ENCODE measurements at places on chromosomes 5 and 9.

- DNase-seq = no peak
Measured at GRCh38 chr5:53291528-53291927, 182.0 kb upstream of the MOCS2 start.

DNA sequence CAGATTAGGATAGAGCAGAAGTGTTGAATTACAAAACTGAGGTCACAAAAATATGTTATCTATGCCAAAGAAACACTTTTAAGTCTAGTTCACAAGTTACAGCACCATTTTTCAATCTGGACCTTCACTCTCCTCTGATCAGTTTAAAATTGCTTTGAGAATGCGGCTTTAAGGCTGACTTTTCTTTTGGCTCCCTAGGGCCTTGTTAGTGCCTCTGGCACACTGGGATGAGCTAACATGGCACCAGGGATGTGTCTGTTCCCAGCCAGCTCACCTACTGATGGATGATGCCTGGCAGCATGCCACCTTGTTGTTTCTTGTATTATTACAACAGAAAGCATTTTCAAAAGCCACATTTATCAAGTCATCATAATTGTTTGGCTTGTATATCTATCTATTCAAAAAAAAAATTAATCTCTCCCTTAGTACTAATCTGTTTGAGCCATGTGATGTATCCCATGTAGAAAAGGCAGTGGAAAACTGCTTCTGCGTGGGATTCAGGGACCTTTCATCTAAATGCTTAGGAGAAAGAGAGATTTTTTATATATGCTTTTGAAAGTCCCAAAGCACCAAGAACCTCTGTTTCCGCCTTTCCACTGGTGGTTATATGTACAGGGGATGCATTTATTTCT is 46.6 kb downstream of the ADAMTSL1 start:
- DNase-seq = no peak

- DNase-seq = no peak
Measured at GRCh38 chr9:134024214-134024792, 978 bp upstream of the BRD3OS start.

- DNase-seq = no peak
Measured at GRCh38 chr9:86454701-86455615, 100.7 kb upstream of the TUT7 start.

DNA sequence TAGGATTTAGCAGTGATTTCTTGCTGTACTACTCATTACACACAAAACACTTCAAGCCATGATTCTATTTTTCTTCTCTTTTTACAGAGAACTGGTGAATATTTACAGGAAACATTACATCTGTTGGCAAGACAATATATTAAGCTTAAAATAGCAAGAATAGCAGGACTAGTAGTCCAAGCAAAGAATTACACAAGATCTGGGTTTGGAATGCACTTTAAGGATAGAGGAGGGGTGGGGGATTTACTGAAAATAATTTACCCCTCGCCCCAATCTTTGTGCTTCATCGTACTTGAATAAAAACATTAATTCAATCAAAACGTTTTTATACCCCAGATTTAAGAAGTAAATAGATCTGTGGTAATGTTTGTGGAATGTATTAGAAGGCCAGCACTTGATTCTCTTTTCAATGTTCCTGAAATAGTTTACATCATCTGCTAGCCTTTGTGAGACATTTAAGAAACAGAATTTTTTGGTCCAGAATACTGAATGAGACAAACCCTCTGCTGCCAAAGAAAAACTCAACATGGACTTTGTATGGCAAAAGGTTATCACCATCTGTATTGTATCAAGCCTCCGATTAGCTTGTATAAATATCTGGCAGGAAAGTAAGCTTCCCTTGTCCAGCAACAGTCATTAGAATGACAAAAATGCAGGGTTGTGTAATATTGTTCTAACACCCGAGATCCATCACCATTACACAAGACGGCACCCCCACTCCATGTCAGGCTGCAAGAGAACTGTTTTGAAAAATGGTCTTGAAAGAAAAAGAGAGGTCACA is 23.8 kb downstream of the SVEP1 start:
- DNase-seq = no peak

GRCh38 chr9:35180801-35181200 is 19.0 kb downstream of the UNC13B start:
- no peak for DNase-seq

DNA sequence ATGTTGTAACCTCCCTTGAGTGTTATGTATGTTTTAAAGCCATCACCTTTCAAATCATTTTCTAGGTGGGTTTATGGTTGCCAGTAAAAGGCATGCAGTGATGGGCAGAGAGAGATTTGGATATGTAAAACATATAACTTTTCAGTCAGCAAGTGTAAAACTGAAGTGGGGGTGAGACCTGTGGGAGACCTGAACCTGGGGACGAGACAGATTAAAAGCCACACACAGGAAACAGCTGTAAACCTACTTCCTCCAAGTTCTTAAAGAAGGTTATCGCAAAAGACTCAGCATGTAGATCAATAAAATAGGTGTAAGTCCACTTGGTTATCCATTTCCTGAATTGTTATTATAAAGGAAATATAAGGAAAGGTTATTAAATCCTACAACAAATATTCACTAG is 76.6 kb downstream of the YIPF5 start:
- no peak for DNase-seq

DNA sequence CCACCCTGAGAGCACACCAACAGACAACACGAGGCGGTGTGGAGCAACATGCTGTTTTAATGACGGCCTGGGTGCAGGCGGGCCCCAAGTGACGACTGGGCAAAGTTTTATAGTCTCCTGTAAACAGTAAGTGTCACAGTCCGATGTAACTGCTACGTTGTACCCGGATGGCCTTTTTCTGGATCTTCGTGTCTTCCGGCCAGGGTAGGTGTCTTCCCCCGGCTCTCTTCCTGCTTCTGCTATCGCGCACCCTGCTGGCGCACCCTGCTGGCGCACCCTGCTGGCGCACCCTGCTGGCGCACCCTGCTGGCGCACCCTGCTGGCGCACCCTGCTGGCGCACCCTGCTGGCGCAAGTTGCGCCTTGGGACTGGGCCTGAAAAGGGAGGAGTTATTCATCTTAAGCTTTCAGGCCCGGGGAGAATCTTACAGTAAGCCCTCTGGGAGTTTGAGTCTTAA is 143.0 kb upstream of the TARS1 start:
- no peak for DNase-seq
